ENCODE measurements at places on chromosomes 7 and 10. TPM values are rescaled to one million over a fixed set of nuclear protein-coding genes. Genes with fewer than 3 reads are reported as not detected.

Gene SMKR1
- 1.2 TPM for total RNA-seq

Gene PLPP4
- total RNA-seq, result not detected

Gene SLC39A12
- total RNA-seq, result not detected

Gene KIAA1549
- 17.6 TPM for total RNA-seq

Gene GPR15LG
- not detected for total RNA-seq

DNA sequence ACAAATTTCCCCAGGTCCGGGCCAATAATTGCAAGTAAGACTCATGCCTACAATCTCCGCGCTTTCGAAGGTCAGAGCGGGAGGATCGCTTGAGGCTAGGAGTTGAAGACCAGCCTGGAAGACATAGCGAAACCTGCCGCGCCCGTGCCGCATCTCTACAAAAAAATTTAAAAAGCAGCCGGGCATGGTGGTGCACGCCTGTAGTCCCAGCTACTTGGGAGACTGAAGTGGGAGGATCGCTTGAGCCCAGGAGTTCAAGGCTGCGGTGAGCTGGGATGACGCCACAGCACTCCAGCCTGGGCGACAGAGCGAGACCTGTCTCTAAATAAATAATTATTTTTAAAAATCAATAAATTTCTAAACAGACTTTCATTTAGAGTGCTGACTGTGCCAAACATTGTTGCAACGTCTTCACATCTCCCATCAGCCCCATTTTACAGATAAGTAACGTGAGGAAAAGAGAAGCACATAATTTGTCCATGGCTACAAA, 494 bp upstream of the CFAP43 start:
- no peaks in the 10 kb centered on the region for H3K27me3 ChIP-seq
- no peak overlapping the region for H3K27ac ChIP-seq

DNA sequence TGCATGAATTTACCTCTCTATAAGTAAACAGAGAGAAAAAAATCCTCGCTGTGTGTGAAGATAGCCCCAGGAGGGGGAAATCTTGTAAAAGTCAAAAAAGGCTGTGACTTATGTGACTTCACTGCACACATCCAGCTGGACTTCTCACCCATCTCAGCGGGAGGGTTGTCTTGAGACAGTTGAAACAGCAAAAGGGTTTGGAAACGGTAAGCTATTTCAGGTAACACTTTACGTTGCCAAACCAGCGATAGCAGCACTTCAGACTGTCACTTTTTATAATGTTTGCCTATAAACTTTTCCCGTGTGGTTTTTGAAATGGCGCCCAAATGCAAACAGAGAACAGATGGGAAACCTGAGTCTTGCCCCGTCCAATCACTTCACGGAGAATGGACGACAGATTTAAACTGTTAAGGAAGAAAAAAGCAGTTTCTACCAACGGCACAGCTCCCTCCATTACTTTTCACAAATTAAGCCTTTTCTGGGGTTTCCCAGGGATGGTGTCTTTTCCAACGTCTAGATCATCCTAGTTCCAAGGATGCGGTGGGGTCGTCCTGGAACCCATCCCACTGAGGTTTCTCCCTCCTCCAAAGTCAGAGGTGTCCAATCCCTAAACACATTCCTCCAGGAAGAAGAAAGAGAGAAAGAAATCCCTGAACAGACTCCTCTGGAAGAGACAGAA, 25.2 kb downstream of the FGFR2 start:
- no peaks in the 10 kb centered on the region for H3K36me3 ChIP-seq
- H3K4me1 ChIP-seq, result peaks cover 35% of the 10 kb centered on the region
- no peaks in the 10 kb centered on the region for H3K27me3 ChIP-seq
- no peak overlapping the region for H3K4me3 ChIP-seq
- H3K27ac ChIP-seq, result no peak overlapping the region
- DNase-seq, result no peak

DNA sequence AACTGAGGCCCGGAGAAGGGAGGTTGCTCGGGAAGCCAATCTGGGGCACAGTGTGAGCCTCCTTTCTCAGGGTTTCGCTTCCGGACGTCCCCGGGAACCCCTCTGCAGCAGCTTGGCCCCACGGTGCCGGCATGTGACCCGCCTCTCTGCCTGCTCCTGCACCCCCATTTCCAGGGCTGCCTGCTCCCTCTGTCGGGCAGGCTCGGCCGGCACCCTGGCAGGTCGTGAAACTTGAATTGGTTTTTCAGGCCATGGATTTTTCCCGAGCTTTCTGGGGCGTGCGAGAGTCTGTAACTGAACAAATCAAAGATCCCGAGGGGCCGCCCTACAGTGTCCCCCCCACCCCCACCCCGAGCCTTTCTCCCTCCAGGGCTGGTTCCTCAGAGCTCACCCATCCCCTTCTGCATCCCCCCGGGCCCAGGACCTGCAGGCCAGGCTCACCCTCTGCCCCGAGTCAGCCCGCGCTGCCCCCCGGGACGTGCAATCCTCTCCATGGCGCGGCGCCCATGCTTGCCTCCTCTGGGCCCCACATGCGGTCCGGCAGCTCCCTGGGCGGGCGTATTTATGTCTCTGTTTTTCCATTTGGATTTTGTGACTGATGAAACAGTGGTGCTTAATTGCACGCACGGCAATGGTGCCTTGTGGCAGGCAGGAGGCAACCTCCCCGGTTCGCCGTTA, 58.1 kb downstream of the UNCX start:
- H3K4me3 ChIP-seq, result peak overlapping the region; percentile 63
- DNase-seq, result no peak
- H3K27ac ChIP-seq, result no peak overlapping the region
- no peaks in the 10 kb centered on the region for H3K36me3 ChIP-seq
- H3K27me3 ChIP-seq, result peaks cover 27% of the 10 kb centered on the region
- H3K4me1 ChIP-seq, result no peaks in the 10 kb centered on the region

- H3K27me3 ChIP-seq, result no peaks in the 10 kb centered on the region
- H3K36me3 ChIP-seq, result no peaks in the 10 kb centered on the region
- H3K4me1 ChIP-seq, result no peaks in the 10 kb centered on the region
- DNase-seq, result no peak
- H3K4me3 ChIP-seq, result no peak overlapping the region
Observed at GRCh38 chr10:91590904-91591796, 41.7 kb downstream of the PPP1R3C start.

GRCh38 chr10:63228237-63228636, 95.1 kb downstream of the NRBF2 start:
- no peaks in the 10 kb centered on the region for H3K36me3 ChIP-seq
- no peak for DNase-seq
- no peak overlapping the region for H3K27ac ChIP-seq
- no peak overlapping the region for H3K4me3 ChIP-seq

GRCh38 chr10:113985297-113985844, 58.3 kb upstream of the ADRB1 start:
- no peaks in the 10 kb centered on the region for H3K4me1 ChIP-seq
- H3K4me3 ChIP-seq, result no peak overlapping the region

- no peak overlapping the region for H3K4me3 ChIP-seq
- DNase-seq, result no peak
- H3K27ac ChIP-seq, result no peak overlapping the region
- H3K36me3 ChIP-seq, result no peaks in the 10 kb centered on the region
- H3K4me1 ChIP-seq, result no peaks in the 10 kb centered on the region
Observed at GRCh38 chr10:26981232-26981824, 119.0 kb downstream of the ANKRD26 start.

GRCh38 chr7:78967046-78967445, 486.4 kb downstream of the MAGI2 start:
- no peaks in the 10 kb centered on the region for H3K36me3 ChIP-seq
- H3K4me1 ChIP-seq, result peaks cover 2% of the 10 kb centered on the region
- no peaks in the 10 kb centered on the region for H3K27me3 ChIP-seq
- no peak overlapping the region for H3K27ac ChIP-seq
- no peak for DNase-seq

GRCh38 chr7:96837593-96837992, 127.9 kb upstream of the SEM1 start:
- H3K36me3 ChIP-seq, result no peaks in the 10 kb centered on the region
- no peak overlapping the region for H3K27ac ChIP-seq

GRCh38 chr10:35516102-35516670, 89.0 kb upstream of the GJD4 start:
- peaks cover 9% of the 10 kb centered on the region for H3K4me1 ChIP-seq
- H3K36me3 ChIP-seq, result no peaks in the 10 kb centered on the region
- H3K4me3 ChIP-seq, result no peak overlapping the region
- DNase-seq, result no peak

Measured in H1 (cell line).